Omental fat pad (tissue), 4 donors: ENCODE measurements at places on chromosomes 1 and 21. TPM values are rescaled to one million over a fixed set of nuclear protein-coding genes. Genes with fewer than 3 reads are reported as not detected.

DNA sequence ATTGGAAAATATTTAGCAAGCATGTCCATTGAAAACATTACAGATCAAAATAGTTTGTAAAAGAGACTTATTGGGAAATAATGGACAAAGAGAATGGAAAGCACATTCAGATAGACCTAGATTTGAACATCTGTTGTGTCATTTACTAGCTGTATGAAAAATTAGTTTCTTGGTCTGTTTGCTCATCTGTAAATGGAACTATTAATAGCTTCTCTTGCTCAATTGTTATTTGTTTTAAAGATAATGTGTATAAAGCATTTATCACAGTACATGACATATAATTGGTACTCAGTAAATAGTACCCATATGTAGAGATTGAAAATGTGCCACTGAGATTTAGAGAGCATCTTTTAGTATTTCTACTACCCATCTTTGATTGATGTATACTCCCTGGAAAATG is 25.9 kb downstream of the RPAP2 start:
- no peak for DNase-seq

CFHR1 gene
- not detected for total RNA-seq

DNA sequence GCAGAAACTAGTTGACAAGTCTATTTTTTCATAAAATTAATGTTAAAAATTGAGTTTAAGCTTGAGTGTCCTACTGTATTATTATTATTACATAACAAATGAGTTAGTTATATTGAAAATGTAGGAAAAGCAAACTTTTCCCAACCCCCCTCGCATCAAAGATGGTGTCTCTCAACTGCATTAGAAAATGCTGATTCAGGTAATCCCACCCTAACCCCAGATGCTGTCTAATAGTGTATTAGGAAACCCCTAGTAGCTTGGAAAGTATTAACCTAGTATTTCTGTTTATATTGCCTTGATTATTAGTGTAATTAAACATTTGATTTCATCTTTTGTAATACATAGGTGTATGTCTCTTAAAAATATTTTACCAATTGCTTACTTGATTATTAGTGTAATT is 1120.3 kb downstream of the MRPL39 start:
- no peak for DNase-seq

- no peak for DNase-seq
Measured at GRCh38 chr1:178494569-178494971, 2.2 kb downstream of the CLEC20A start.

- DNase-seq: no peak
Measured at GRCh38 chr1:8283058-8283884, 34.6 kb upstream of the SLC45A1 start.

RNF115 gene
- total RNA-seq: 41.3 TPM
